Caki2 (cell line): ENCODE measurements at places on chromosomes 6 and 20. TPM values are rescaled to one million over a fixed set of nuclear protein-coding genes. Genes with fewer than 3 reads are reported as not detected.

GRCh38 chr20:40776466-40777457, 87.7 kb upstream of the MAFB start:
- DNase-seq: no peak

Gene RBM38
- total RNA-seq: 14.6 and 15.2 TPM in 2 replicates

DNA sequence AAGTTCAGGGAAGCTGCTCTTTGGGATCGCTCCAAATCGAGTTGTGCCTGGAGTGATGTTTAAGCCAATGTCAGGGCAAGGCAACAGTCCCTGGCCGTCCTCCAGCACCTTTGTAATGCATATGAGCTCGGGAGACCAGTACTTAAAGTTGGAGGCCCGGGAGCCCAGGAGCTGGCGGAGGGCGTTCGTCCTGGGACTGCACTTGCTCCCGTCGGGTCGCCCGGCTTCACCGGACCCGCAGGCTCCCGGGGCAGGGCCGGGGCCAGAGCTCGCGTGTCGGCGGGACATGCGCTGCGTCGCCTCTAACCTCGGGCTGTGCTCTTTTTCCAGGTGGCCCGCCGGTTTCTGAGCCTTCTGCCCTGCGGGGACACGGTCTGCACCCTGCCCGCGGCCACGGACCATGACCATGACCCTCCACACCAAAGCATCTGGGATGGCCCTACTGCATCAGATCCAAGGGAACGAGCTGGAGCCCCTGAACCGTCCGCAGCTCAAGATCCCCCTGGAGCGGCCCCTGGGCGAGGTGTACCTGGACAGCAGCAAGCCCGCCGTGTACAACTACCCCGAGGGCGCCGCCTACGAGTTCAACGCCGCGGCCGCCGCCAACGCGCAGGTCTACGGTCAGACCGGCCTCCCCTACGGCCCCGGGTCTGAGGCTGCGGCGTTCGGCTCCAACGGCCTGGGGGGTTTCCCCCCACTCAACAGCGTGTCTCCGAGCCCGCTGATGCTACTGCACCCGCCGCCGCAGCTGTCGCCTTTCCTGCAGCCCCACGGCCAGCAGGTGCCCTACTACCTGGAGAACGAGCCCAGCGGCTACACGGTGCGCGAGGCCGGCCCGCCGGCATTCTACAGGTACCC, at the start of gene ESR1:
TSS of gene ESR1 (plus strand) at position 170 of the 858 bp plus-strand sequence. CDS start at position 401, 231 bp downstream.
- no peak for DNase-seq

- no peak for DNase-seq
These were observed 467.4 kb upstream of the ID4 start for GRCh38 chr6:19369785-19370184.

- no peak for DNase-seq
These were observed 147.1 kb upstream of the SASH1 start for GRCh38 chr6:148195511-148195910.

DNA sequence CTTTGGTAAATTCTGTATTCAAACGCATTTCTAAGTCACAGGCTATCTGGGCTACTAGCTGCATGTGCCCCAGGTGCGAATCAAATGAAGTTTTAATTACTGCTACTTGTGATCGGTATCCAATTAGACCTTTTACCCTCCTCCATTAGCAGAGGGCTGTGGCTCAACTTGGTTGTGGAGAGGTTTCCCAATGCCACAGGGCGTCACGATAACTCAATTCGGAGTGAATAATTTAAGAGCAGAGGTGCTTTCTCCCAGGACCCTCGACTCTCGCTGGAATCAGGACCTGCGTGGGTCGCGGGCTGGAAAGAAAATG, 640 bp downstream of the SAYSD1 start:
- no peak for DNase-seq

- no peak for DNase-seq
These were observed 45.3 kb downstream of the RIPOR2 start for GRCh38 chr6:24890471-24890870.

DNA sequence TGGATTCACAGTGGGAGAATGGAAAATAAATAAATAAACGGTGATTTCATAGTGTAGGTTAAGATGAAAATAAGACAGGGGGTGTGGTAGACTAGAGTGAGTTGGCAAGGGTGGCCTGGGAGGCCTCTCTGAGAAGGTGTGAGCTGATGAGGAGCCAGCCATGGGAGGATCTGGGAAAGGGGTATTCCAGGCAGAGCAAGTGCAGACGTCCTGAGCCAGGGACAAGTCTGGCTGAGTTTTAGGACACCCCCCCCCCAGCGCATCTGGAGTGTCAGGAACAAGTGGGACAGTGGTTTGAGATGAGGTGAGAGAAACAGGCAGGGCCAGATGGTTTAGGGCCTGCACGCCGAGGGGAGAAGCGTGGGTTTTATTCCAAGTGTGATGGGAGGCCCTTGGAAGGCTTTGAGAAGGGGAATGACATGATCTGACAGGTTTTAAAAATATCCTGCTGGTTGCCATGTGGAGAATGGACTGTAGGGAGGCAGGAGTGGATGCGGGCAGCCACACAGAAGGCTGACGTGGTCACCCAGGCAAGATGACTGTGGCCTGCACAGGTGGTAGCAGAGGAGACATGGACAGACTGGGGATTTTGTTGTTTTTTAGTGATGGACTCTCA, 21.1 kb upstream of the CCM2L start:
- DNase-seq: no peak

GRCh38 chr6:15411766-15412165, 165.9 kb downstream of the JARID2 start:
- DNase-seq: no peak

GRCh38 chr6:149052350-149053106, 265.0 kb upstream of the TAB2 start:
- no peak for DNase-seq

GRCh38 chr6:168052291-168052891, 26.6 kb downstream of the FRMD1 start:
- DNase-seq: no peak

DNA sequence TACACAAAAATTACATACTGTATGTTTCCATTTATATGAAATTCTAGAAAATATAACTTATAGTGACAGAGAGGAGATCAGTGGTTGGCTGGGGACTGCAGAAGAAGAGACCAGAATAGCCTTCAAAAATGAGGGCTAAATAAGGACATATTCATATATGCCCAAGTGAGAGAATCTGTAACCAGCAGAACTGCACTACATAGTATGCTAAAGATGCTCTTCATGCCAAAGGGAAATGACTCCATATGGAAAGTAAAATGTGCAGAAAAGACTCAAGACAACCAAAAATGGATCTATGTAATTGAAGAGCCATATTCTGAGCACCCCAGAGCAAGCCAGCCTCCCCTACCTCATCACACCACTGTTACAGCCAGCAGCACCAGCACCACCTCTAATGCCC, 29.0 kb downstream of the ELOVL2 start:
- no peak for DNase-seq

GRCh38 chr6:53487080-53487479, 57.8 kb downstream of the GCLC start:
- DNase-seq: no peak

Gene MAFB
- total RNA-seq: 0.03 TPM in 1 of 2 replicates, not detected in the other
